Substantia nigra (tissue), 51 donors: ENCODE measurements at places on chromosomes 6 and 20.

DNA sequence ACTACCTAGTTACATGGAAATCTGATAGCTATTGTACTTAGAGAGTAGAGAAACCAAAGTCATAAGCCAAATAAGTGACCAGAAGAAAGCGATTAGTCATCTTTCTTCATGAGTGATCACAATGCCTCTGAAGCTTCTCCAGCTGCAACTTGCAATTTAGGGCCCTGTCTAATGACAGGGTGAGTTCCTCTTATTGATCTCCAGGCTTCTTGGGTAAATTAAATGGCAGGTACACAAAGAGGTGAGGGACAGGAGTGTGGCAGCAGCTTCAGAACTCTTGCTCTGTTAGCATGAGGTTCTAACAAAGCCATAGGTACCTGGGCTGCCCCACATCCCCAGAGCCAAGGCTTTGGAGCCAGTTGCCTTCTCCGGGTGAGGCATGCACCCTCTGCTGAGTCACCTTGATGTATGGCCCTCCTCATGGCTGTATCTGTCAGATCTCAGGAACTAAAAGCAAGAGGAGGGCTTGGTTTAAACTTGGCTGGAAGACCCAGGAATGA is 60.8 kb downstream of the PRDM1 start:
- no peak for DNase-seq

GRCh38 chr6:36793913-36794712 is 45.1 kb downstream of the CPNE5 start:
- DNase-seq = peak; percentile 39

DNA sequence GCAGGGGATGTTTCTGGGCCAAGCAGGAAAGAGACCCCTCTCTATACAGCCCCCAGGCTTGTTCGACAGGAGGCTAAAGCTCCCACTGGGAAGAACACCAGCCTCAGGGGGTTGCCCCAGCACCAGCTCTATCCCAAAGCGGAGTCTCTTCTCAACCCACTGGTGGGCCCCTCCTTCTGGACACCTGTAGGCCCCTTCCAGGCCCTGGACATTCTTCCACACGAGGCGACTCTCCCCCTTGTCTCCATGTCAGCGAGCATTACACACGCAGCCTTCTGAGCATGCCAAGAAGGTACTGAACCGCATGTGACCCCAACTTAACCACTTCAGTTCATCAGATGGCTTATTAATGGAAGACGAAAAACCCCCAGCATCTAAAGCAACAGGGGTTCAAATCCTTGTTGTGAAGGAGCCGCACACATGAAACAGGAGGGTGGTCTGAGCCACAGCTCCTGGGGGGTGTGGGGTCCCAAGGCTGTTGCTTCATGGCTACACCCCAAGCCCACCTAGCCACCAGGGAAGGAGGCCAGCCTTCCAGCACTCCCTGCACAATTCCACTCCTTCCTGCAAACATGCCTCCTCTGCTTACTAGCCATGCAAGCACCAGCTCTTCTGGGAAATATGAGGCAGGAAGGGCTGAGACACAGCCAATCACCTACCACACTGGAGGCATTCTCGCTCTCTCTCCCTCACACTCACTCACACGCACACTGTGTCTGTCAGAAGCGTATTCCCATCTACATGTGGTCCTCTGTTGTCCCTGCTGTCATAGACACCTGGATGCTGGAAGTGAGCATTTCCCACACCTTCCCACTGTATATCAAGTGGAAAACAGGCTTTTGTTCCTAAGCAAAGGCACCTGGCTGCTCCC is 104.5 kb downstream of the NOL4L start:
- no peak for DNase-seq

GRCh38 chr6:13733178-13733887 is 21.7 kb upstream of the RANBP9 start:
- no peak for DNase-seq

GRCh38 chr20:47406849-47407682 is 50.6 kb upstream of the ZMYND8 start:
- no peak for DNase-seq

DNA sequence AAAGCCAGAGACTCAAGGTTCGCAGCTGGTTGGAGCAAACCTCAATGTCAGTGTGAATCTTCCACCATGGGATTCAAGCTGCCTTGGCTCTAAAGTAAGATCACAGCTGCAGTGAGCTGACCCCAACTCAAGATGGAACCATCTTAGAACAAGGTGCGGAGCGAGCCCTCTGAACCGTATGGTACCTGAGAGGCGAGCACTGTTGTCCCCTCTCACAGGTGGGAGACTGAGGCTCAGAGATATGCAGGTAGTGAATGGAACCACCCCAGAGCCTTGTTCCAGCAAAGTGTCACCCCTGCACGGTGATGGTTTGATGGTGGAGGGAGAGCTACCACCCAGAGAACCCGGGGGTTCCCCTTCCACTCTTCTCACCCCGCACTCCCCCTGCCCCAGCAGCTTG is 52.5 kb downstream of the BMP7 start:
- DNase-seq = no peak

GRCh38 chr20:16195671-16196070 is 377.6 kb downstream of the KIF16B start:
- DNase-seq = no peak

DNA sequence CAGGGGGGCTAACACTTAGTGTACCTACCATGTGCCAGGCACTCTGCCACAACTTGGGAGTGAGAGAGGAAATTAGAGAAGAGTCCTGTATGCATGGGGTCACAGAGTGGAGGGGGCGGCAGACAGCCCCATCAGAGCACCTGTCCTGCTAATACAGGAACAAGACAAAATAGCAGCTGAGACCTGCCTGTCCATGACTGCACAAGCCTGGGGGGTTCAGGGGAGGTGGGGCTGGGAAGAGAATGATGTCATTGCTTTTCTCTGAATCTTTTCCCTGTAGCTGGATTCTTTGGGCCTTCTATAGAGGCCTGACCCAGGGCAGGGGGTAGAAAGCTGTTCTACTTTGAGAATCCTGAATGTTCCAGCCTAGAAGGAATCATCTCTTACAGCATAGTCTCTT is 37.4 kb downstream of the FOXP4 start:
- DNase-seq = no peak

GRCh38 chr6:145047891-145048290 is 687.4 kb downstream of the EPM2A start:
- DNase-seq = no peak

DNA sequence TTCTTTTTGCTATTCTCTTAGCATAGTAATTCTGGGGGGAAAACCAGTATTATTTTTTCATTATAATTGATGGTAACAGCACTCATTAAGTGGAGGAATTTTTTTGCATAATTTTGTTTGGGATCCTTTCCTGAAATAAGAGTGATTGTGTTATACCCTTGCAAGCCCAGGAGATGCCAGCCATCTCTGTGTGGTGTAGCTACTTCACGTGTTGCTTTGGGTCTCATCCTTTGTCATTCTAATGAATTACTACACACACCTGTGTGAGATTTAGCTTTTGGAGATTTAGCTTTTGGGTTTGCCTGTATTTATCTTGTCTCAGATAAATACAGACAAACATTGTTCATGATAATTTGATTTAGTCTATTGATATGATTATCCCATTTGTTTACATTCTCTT is 76.5 kb downstream of the SH3BGRL2 start:
- DNase-seq = no peak

DNA sequence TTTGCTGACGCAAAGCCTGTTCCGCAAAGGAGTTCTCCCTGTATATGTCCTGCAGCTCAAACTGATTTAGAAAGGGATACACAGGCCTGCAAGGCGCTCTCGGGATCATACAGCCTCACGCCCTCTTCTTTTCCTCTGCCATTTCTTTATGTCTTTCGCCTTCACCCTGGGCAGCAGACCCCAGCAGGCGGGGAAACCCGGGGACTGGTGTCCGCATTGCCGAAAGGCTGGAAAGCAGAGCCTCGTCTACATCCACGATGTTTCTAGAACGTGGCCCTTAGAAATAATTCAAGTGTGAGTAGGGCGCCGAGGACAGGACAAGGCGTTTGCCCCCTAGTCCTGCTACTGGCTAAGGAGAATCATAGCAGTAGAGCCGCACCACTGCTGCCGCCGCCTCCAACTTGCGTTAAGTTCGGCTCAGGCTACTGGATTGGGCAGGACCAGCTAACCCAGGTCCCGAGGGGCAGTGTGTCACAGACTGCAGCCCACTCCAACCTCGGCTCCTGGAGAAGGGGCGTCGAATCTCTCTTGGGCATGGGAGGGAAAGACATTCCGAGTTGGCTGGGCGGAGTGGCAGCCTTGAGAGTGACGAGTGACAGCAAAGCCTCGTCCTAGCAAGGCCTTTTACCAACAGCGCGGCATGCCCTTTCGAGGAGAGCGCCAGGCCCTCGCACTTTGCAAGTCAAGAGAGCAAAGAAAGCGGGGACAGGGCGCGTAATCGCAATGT is 2.6 kb upstream of the TBX18 start:
- no peak for DNase-seq

- no peak for DNase-seq
These were observed at the start of gene PTGIS for GRCh38 chr20:49567421-49568277. Gene PTGIS, minus strand, starts transcription at chr20:49568137. Its CDS starts 21 bp downstream, at chr20:49568116.
